Fibroblast of skin of abdomen (primary cell): ENCODE measurements at places on chromosomes 16 and 17.

DNA sequence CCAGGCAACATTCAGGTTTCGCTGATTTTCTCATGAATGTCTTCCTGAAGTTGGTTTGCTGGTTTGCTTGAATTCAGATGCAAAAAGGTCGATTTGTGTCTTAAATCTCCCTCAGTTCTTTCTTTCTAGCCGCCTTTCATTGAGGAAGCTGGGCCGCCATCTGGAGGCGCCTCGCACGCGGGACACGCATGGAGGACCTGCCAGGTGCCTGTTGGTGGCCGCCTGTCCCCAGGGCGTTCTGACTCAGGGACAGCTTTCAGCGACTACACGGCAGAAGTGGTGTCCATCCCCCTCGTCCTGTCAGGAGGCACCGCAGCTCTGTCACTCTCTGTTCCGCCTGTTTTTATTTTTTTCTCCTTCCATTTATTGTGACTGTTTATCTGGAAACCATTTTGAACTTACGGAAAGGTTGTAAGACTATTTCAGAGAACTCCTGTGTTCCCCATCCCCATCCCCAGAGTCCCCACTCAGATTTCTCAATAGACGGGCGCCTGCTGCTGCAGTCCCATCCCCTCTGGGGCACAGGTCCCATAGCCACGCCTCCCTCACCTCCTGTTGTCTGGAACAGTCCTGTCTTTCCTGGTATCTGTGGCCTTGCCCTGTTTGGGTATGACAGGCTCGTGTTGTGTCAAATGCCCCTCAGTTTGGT, 33.2 kb downstream of the COX4I1 start:
- no peak for DNase-seq

DNA sequence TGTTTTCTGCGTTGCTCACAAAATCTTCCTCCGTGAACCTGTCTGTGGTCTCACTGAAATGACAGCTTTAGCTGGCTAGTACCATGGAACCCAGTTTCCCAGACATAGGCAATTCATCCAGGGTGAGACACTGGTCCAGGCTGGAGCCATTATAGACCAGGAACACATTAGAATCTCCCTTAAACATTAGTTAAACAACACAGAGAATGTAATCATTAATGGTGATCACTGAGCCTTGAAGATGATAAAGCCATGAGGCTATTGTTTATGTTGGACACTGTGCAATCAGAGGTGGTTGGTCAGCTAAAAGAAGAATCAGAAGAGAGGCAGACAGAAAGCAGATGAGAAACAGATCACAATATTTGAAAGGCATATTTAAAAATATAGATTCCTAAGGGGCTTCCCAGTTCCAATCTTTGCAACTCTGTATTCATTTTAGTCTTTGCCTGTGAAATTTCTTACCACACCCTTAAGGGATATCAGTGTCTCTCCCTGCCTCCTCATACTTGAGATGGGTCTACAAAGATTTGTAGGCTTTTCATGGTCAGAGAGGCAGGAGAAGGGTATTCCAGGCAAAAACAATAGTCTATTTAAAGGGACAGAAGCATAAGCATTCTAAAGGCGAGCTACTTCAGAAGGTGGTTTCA, 317.9 kb downstream of the MAP2K6 start:
- no peak for DNase-seq

DNA sequence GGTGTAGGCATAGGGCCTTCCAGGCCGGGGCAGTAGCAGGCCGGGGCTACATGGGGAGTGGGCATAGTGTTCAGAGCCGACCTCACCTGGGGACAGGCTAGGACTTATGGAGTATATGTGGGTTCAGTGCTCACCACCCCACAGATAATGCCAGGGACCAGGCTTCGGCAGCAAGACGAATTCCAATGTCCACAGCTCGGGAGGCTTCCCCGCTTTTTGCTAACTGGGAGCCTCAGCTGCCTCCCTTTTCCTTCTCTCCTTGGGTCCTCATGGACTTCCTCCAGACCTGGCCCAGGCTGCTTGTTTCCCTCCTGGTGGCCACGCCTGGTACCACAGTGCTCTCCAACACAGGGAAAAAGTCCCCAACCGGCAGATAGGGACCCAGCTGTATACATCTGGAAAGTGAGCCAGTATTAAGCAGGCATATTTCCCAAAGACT, 20.1 kb upstream of the SLC46A1 start:
- DNase-seq = no peak

DNA sequence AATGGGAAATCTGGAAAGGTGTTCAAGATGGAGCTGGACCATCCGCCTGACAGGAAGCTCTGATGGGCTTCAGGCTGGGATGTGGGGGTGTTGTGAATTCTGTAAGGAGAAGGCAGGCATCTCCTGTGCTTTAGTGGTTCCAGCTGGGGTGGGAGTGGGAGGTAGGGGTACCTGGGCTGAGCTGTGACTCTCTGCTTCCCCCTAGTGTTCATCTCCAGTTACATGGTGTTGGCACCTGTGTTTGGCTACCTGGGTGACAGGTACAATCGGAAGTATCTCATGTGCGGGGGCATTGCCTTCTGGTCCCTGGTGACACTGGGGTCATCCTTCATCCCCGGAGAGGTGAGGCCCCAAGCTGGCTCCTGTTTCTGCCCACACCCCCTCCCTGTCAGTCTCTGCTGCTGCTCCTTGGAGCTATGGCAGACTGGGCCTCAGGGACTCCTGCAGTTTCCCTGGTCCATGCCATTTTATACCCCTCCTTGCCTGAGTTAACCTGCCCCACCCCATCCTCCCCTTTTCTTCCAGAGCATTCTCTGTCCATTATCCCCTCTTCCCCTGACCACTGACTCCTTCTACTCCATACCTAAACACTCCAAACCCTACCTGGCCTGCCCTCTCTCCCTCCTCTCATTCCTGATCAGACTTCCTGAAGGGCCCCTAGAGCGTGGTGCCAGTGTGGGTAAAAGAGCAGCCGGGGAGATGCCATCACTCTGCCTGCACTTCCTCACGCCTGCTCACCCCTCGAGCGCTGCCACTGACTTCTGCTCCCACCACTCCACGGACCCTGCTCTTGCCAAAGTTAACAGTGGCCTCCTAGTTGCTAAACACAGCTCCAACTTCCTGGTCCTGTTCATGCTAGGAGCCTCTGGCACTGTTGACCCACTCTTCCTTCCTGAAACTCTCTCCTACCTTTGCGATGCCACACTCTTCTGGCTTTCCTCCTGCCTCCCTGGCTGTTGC, 3.4 kb downstream of the SPNS1 start:
- no peak for DNase-seq

DNA sequence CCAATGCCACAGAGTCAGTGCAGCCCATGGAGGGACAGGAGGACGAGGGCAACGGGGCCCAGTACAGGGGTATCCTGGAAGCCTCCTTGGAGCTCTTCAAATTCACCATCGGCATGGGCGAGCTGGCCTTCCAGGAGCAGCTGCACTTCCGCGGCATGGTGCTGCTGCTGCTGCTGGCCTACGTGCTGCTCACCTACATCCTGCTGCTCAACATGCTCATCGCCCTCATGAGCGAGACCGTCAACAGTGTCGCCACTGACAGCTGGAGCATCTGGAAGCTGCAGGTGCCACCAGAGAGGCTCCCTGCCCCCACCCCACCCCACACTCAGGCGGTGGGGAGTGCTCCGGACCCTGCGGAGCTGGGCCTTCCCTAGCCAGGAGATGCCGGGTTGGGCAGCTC, 16.6 kb downstream of the TRPV2 start:
- no peak for DNase-seq

DNA sequence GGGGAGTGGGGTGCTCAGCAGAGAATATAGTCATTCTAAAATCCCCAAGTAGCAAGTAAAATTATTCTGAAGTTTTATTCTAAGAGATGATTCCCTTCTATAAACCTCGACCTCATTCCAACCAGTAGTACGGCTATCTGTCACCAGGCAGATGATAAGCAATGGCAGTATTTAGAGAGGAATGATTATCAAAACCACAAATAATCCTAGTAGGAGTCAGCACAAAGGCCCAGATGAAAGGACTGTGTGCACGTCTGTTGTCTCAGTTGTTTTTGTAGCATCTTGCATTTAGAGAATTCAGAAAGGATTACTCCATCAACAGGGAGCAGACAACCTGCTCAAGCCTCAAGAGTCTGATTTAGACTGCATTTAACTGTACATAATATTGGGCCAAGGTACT, 21.2 kb downstream of the EZH1 start:
- no peak for DNase-seq

DNA sequence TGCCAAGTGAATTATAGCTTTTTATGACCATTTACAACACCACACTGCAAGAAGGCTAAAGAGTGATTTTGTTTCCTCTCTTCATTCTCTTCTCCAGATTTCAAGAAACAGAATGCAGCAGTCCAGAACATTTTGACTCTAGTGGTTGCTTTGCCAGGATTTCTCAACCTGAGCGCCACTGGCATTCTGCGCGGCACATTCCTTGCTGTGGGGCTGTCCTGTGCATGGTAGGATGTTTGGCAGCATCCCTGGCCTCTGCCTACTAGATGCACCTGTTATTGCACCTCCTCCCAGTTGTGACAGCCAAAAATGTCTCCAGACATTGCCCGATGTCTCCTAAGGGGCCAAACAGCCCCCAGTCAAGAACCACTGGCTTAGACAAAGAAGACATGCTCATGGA, 25.7 kb upstream of the SLC39A11 start:
- no peak for DNase-seq

GRCh38 chr17:50274142-50274896, at the start of gene TMEM92:
Gene TMEM92, plus strand, starts transcription at chr17:50274466. Its CDS starts 36 bp downstream, at chr17:50274502.
- no peak for DNase-seq

DNA sequence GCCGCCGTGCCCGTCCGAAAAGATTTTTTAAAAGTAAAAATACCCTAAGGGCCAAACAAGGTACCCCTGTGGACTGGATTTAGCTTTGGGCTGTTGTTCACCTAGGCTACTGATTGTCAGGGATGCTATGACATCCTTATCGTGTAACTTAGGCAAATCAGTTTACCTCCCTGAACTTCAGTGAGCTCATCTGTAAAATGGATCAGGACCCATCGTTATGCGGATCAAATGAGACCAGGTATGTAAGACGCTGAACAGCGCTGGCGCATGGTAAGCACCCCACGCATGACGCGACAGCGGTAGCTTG, 658 bp upstream of the ZNF771 start:
- DNase-seq = no peak

DNA sequence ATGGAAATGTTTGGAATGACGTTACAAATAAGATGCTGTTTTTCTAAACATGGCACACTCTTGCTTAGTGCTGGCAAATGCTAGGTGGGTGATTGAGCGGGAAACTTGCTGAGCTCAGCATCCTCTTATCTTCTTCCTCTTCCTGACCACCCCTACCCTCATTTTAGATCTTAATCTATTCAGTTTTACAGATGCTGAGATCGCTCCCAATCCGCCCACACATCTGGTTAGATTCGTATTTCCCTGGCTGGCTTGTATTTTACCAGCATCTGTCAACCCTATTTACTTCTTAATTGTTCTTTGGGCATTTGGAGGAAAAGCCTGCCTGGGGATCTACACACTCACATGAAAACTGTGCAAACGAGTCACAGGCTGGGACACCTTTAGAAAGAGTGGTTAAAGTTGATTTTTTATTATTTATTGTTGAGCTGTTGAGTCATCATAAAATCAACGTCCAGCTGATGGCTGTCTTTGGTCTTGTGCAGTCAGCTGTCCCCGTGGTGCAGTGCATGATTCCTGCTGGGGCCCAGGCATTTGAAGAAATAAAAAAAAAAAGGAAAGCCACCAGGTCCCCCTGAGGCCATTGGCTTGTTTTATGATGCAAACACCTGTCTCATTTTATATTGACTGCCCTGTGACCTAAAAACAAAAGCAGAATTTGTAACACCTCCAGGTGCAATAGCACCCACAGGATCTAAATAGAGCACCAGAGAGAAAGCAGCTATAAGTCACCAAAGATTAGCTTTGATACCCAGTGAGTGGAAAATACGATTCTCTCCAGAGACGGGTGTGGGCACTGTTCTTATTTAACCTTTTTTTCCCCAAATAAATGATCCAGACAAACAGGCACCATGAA, 258.6 kb downstream of the HS3ST3B1 start:
- no peak for DNase-seq
